ENCODE measurements at places on chromosomes 1 and 21. TPM values are rescaled to one million over a fixed set of nuclear protein-coding genes. Genes with fewer than 3 reads are reported as not detected.

Gene IFI44L
- 0.18 TPM for total RNA-seq

Gene REN
- total RNA-seq = 0.54 TPM

Gene SLC5A9
- total RNA-seq = not detected

Gene ZFP69
- total RNA-seq = 1.6 TPM

Gene RIPK4
- total RNA-seq = under 0.01 TPM

Gene SNX7
- total RNA-seq = 24.4 TPM

Gene SPRR4
- total RNA-seq = not detected

Gene GNAT2
- total RNA-seq = 0.36 TPM

Gene LCE2C
- total RNA-seq = not detected

Gene PRAMEF5
- not detected for total RNA-seq

Gene SPOCD1
- total RNA-seq = 42.2 TPM

Gene ANXA9
- total RNA-seq = 0.36 TPM

Gene MYOG
- not detected for total RNA-seq

DNA sequence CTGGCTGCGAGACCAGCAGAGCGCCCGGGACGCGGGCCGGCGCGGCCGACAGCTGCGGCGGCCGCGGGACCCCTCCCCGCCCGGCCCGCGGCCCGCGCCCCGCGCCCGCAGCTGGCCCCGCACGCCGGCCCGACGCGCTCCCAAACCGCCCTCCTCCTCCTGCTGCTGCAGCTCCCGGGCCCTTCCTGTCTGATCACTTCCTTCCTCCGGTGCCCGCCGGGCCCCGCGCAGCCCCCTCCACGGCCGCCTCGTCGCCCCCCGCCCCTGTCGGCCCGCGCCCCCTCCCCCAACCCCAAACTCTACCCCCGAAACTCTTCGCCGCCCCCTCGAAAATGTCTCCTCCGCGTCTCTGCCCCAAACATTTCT, 594 bp downstream of the LUZP1 start:
- DNase-seq = no peak

DNA sequence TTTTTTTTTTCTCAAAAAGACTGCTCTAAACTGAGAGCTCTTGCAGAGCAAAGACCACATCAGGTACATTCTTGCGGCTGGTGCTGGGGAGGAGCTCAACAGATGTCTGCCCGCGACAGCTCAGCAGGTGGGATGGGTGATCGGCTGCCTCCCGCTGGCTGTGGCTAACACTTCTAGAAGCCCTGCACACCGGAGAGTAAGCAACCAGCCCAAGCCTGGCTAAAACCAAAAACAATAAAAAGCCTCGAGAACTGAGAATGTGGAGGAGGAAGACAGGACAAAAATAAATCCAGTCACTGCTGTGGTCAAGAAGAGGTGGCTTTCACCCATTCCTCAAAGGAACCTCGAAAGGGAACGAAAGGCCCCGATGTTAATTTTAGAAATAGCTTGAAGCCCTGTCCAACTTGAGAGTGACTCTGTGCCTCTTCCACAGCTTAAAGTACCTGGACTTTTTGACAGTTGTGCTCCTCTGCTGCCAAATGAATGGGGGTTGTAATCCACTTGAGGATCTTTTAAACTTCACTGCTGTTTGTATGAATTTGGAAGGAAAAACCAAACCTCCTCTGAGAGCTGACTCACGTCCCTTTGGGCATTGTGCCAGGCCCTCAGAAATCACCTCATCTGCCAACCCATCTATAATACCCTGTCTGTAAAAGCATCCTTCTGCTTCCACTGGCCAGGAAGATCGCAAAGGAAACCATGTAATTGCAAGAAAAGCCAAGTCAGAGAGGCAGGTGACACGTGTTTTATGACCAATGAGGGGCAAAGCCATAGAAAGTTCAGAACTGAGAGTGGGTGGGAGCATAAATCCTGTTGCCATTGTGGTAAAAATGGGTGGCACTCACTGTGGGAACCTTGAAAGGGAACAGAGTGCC, 78.6 kb downstream of the KCNN3 start:
- peak; percentile 21 for DNase-seq

- no peak for DNase-seq
Measured at GRCh38 chr1:18294437-18295176, 186.1 kb upstream of the KLHDC7A start.

- DNase-seq = no peak
Measured at GRCh38 chr1:33616780-33617179, 144.3 kb downstream of the ZSCAN20 start.

GRCh38 chr1:87170931-87171598, 157.6 kb upstream of the LMO4 start:
- no peak for DNase-seq

- peak; percentile 45 for DNase-seq
Measured at GRCh38 chr1:182143825-182144645, 82.5 kb upstream of the ZNF648 start.

DNA sequence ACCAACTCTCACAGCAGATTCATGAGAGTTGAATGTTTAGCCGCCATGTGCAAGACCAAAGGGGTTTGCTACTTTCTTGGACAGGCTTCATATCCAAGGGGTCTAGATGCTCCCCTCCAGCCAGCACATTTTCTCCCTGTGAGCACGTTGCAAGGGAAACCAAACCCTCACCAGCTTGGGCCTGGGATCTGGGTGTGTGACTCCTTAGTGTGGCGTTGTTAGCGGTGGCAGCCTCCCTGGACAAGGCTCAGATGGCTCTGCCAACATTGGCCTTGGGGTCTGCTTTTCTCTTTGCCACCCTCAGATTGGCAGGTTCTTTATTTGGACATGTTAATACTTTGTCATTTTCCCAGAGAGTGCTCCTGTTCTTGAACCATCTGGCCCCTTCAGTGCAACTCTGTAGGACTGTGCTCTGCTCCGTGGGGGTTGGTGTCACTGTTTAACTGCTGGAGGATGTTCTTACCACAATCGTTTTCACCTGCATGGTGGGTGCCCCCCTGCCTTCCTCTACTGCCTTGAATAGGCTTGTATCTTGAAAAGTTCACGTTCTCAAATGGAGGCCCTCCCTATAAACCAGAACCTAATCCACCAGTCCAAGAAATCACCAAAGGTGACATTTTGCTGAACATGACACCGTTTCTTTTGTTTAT, 13.4 kb downstream of the ABCG1 start:
- no peak for DNase-seq

GRCh38 chr1:114735479-114735878, 18.9 kb upstream of the NRAS start:
- no peak for DNase-seq

DNA sequence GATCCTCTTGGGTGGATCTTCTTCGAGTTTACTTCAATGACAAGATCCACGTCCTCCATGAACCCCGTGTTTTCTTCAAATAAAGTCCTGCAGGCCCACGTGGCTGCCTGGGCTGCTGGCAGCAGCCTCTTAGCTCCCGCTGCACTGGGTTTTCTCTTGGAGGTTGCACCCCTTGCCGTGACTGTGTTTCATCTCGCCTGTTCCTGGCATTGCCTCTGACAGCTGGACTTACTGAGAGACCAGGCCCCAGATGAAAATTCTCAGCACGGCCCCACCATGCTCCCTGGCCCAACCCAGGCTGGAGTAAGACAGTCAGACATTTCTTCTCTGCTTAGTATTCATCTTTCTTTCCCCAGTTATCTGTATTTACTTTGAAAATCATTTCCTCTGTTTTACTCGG, 274.8 kb upstream of the RUNX1 start:
- DNase-seq = no peak

- no peak for DNase-seq
Measured at GRCh38 chr21:45027241-45028196, 46.9 kb upstream of the ADARB1 start.

- no peak for DNase-seq
Measured at GRCh38 chr1:115428256-115428655, 90.2 kb upstream of the NGF start.

DNA sequence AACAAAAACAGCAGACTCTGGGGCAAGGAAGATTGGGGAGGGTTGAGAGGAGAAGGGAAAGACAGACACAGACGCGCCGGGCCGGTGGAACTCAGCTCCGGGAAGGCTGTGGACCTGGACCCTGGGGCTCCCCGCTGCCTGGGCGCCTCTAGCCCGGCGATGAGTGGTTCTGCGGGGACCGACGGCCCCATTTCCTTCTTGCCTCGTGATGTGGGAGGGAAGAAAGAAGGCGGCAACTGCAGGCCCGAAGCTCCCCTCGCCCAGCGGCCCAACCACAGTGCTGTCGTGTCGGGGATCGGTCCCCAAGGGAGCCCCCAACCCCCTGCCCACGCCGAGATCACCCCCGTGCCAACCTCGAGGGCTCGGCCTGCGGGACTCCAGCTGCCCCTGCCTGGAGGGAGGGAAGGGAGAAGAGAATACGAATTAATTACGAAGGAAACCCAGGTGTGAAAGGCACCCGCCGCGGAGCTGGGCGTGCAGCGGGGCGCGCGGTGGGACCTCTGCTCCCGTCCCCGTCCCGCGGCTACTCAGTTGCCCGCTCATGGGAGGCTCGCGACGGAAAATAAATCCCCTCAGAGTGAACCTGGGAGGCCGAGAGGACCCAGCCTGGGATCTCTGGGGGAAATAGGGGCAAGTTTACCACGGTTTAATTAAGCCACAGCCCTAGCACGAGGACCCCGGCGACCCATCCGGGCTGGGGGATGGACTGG, 7.4 kb downstream of the FOXD3 start:
- DNase-seq = no peak

- DNase-seq = no peak
Measured at GRCh38 chr1:169089776-169090175, 16.7 kb upstream of the ATP1B1 start.

GRCh38 chr1:54168206-54168965, 15.6 kb upstream of the CDCP2 start:
- DNase-seq = no peak

- DNase-seq = no peak
Measured at GRCh38 chr1:84889437-84889836, 3.6 kb downstream of the LPAR3 start.

GRCh38 chr1:85224734-85225623, 24.2 kb upstream of the SYDE2 start:
- peak; percentile 48 for DNase-seq

- peak; percentile 51 for DNase-seq
Measured at GRCh38 chr1:77540501-77541161, 141.8 kb downstream of the ZZZ3 start.

- no peak for DNase-seq
Measured at GRCh38 chr1:161784968-161785367, 18.8 kb downstream of the ATF6 start.

DNA sequence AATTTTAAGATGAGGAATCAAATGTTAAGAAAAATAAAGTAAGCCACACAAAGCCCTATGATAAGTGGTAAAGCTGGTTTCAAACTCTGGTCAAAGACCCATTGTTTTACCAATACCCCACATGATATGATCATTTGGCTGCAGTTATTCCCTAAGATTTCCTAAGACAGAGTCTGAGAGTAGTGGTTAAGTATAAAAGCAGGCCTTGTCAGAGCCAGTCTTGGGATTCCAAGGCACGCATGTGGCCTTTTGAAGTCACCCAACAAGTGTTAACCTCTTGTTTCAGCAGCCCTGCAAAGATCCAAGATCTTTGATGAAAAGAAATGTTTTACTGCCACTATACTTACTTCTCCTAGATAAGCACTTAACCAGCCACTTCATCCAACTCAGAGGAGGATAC, 159.2 kb downstream of the SIPA1L2 start:
- no peak for DNase-seq

DNA sequence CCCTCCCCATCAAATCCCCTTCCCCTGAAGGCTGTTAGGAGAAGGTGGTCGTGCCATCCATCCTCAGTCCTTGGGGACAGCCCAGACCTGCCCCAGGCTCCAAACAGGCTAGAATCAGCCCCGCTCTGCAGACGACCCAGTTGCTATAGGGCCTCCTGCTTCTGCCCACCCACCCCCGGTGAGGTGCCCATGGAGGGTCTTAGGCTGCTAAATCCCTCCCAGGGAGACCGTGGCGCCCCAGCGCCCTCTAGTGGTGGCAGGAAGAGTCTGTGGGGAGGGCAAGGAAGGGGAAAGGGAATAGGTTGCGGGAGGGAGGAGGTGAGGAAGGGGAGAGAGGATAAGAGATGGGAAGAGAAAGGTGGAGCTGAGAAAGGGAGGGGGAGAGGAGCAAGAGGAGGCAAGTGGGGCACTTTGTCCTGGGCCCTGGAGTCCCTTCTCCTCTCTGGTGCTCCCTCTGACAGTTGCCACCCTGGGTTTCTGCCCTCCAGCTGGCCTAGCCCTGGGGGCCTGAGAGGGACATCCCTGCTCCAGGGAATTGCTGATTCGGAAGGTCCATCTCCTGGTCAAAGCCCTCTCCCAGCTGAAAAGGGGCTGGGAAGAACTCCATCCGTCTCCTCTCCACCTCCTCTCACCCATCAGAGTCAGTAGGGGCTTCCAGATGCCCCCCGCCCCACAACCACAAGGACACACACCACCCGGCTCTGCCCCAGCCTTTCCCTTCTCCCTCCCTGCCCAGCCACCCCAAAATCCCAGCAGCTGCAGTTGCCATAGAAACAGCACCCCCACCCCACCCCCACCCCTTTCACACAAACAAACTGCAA, 55.4 kb downstream of the CAMK2N1 start:
- peak; percentile 18 for DNase-seq

All from IMR-90 (cell line).